ENCODE measurements at places on chromosomes 4 and X.

DNA sequence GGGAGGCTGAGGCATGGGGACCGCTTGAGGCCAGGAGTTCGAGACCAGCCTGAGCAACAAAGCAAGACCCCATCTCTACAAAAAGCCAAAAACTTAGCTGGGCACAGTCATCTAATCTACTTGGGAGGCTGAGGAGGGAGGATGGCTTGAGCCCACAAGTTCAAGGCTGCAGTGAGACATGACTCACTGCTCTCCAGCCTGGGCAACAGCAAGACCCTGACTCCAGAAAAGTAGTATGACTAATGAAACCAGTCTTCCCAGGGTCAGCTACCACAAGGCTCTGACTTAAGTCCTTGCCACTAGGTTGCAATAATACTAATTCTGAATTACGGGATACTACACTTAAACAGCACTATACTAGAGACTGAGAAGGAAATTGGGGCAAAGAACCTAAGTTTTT, 33.1 kb downstream of the ERVMER34-1 start:
- DNase-seq: no peak

DNA sequence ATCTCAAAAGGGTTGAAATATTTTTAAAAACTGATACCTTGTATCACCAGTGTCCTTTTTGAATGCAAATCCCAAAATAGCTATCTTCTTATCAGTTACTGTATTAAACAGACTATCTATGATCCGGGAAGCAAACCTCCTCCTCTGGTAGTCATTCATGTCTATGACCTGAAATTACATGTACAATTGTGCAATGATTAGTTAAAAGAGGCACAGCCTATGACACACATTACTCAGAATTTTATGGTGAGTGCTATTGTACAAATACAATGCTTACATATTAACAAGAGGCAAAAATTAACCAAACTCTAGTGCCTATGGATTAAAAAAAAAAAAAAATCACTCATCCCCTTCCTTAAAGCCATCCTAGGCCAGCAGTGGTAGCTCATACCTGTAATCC, 21.7 kb downstream of the UGDH start:
- DNase-seq: no peak

DNA sequence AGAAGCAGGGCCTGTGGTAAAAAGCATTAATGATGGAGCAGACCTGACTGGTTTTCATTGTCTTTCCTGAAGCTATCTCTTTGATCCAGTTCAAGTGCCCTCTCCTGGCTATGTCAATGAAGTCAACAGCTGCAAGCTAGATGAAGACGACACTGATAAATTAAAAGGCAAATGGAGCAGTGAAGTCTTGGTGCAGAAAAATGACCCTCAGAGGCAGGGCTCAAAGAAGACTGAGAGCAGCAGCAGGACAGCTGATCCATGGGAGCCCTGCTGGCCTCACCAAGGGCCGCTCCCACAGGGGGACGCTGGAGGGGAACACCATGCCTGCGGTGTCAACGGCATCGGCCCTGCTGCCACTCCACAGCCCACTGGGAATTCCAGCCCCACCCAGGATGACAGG, 96.2 kb downstream of the RELL1 start:
- no peak for DNase-seq

- no peak for DNase-seq
Observed at GRCh38 chrX:68794461-68794860, 34.4 kb upstream of the EFNB1 start.

GRCh38 chrX:68842351-68842750, 13.5 kb downstream of the EFNB1 start:
- no peak for DNase-seq

DNA sequence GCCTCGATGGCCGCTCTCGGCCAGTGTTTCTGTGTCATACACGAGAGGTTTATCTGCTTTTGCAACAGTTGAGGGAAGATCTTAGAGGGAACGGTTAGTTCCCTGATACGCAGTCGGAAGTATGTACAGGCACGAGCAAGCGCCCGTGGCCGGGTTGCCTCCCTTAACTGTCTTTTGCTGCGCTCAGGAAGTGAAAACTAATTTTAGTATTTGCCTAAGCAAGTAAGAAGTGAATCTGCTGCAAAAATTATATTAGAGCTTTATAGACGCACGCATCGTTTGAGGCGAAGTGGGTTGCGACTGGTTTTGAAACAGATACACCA, 695 bp downstream of the MTM1 start:
- DNase-seq: no peak

DNA sequence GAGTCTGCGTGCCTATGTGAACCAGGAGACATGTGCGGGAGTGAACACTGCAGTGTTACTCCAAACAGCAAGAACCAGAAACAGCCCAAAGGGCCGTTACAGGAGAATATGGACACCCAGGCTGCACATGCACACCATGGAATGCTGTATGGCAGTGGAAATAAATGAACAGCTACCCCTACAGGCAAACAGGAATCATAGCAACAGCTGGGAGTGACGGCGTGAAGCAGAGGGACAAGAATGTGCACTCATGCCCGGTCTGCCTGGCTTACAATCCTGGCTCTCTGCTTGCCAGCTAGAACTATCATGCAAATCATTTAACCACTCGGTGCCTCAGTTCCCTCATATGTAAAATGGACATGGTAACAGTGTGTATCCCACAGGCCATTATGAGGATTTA, 16.6 kb downstream of the GPKOW start:
- DNase-seq: no peak

DNA sequence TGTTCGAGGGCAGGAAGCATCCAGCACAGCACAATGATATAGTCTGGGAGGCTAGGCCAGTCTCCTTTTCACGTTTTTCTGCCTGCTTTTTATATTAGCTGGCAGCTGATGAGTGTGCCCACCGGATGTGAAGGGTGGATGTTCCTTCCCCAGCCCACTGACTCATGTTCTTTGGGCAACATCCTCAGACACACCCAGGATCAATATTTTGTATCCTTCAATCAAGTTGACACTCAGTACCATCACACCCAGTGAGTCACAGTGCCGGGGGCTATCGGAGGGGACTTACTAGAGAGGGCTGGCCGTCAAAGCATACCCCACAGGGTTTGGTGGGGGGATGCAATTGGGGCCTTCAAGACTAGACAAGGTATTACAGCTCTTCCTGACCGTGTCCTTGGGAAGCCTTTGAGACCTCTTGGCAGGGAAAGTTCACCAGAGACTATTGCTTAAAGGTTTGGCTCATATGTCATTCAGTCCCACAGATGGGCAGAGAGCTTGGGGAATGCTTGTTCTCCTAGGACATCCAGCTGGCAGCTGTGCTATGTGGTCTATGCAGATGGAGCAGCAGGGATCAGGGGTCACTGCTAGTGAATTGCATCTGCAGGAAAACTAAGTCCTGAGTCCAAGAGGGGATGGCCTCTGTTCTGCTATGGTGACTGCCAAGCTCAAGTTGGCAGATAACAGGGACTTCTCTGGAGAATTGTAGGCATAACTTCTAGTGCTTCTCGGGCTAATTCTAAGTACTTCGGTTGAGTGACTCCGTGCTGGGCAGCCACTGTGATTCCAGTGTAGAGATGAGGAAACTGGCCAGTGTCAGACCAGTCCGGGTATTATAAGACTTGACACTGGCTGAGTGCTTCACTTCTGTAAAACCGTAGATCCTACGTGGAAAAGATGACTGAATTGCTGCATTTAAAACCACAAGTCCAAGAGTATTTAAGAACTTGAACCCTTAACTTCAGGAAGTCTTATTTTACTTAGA, 12.9 kb upstream of the WDR1 start:
- no peak for DNase-seq

DNA sequence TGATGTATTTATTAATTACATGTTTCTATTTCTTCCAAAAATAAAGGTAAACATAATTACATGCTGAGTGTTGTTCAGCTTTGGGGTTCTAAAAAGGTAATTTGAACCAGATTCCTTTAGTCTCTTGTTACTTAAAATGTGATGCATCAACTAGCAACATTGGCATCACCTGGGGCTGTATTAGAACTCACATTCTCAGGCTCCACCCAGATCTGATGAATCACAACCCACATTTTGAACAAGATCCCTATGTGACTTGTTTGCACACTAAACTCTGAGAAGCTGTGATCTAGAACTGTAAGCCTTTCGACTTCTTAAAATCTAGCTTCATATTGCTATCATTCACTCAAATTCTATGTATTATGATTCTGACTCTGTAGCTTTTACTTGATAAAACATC, 23.0 kb upstream of the HS3ST1 start:
- DNase-seq: no peak

- no peak for DNase-seq
Observed at GRCh38 chr4:121688701-121689100, 8.1 kb downstream of the ANXA5 start.

DNA sequence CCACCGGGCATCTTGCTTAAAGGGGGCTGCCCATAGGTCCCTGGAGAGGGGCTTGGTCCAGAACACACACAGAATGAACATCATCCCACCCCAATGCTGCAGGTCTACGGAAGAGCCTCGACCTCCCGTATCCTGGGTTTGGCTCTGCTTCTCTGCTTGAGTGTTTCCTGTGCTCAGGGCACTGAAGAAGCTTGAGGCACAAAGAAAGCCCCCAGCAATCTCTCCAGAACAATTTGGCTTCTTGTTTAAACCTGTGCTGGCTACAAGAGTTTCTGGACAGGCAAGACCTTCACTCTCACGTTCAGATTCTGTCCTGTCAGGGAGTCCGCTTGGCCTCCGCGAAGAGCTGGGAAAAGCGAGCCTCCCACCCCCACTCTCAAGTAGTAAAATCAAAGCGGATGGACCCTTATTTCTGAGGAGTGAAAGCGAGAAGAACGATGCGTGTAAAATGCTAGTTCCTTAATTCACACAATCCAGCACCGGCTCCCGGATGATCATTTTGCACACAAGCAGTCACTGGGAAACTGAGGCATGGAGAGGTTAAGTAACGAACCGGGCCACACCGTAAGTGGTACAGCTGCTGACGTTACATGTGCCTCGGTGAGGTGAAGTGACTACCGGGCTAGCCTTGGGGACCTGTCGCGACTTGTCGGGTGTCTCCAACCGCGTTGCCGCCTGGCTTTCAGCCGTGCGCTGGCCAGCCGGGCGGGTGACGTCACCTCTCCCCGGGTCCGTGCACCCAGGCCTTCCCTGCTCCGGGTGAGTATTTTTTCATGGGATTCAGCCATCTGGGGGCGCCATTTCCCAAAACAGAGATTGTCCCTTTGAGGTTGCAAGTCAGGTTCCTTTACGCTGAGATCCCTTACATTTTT, 3.1 kb upstream of the SFRP2 start:
- no peak for DNase-seq

DNA sequence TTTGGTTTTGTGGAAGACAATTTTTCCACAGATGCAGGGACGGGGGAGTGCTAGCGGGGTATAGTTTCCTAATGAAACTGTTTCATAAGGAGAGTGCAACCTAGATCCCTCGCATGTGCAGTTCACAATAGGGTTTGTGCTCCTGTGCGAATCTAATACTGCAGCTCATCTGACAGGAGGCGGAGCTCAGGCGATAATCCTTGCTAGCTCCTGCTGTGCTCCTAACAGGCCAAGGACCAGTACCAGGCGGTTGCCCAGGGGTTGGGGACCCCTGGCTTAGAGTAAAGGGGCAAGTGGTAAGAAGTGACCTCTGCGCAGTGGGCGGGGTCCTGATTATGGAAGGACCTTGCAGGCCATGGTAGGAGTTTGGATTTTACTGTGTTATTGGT, 3.8 kb downstream of the SCML1 start:
- DNase-seq: no peak

GRCh38 chr4:61938250-61938846, 738.2 kb downstream of the ADGRL3 start:
- DNase-seq: no peak

DNA sequence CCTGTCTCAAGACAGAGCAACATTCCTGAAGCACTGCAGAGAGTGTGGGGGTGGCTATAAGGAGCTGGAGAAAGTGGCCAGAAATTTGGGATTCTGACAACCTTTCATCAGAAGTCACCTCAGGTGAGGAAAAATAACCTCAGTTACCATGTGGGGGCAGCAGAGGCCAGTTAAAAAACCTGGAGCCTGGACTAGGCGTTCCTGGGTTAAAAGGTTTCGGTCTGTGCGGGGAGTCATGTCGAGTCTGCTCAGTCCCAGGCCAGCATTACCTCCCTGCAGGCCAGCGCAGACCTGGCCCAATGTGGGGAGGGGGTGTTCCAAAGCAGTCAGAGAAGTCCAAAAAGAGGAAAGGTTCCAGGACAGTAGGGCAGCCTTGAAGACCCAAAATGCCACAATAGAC, 10.9 kb upstream of the NALF2 start:
- peak; percentile 2 for DNase-seq

DNA sequence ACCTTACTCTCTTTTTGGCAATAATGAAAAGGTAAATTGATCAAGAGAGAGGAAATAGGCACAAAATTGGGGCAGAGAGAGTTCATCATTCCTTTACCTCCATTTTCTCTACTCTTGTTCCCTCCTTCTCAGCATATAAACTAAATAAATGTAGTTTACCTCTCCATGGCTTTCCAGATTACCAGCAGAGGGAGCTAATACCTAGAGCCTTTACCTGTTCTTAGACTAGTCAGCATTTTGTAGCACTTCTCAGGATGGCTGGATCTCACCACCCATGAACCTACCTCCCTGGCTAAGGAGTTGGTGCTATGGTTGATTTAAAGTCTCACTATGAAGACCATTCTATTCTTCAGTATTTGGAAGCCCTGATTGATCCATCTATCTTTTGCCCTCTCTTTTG, 15.7 kb downstream of the OFD1 start:
- no peak for DNase-seq

DNA sequence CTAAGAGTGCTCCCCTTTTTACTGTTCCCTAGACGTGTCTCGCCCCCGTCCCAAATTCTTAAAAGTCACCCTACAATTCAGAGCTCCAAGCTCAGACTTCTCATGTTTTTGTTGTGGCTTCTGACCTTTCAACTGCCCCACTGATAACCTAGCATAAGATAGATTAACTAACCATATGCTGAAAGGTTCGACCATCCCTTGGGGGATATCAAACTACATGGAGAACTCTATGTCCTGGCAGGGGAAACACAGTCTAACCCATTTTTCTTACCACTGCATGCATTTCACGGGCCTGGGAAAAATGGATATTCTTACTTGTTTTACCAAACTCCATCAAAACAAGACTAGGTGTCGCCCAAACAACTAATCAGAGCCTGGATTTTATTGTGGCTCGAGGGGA, 236.4 kb upstream of the MID1 start:
- DNase-seq: no peak

DNA sequence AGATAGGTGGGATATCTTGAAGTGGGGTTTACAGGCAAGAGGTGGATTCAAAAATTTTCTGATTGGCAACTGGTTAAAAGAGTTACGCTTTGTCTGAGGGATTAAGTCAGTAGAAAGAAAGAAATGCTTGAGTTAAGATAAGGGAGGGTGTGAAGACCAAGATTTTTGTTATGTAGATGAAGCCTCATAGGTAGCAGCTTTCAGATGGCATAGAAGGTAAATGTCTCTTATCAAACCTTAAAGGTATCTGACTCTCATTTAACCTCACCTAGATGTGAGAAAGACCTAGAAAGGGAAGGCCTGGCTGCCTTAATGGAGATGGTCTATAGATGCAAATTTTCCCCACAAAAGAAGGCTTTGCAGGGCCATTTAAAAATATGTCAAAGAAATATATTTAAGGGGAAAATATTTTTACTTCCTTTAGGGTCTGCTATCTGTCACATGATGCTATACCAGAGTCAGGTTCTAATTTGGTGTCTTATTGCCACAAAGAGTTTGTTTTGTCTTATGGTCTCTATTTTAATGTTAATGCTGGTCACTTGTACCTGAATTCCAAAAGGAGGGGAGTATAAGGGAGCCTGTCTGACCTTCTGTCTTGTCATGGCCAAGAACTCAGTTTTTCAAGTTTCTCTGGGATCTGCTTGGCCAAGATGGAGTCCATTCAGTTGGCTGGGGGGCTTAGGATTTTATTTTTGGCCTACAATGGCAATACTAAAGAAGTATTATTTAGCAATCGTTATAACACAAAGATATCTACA, 699.1 kb upstream of the AMOT start:
- no peak for DNase-seq

- DNase-seq: no peak
Observed at GRCh38 chrX:68098431-68098830, 334.9 kb downstream of the OPHN1 start.

Data from activated CD8-positive, alpha-beta memory T cell treated with anti-CD3 and anti-CD28 coated beads for 1 hour (primary cell).